ENCODE measurements at places on chromosomes 16 and 17.

DNA sequence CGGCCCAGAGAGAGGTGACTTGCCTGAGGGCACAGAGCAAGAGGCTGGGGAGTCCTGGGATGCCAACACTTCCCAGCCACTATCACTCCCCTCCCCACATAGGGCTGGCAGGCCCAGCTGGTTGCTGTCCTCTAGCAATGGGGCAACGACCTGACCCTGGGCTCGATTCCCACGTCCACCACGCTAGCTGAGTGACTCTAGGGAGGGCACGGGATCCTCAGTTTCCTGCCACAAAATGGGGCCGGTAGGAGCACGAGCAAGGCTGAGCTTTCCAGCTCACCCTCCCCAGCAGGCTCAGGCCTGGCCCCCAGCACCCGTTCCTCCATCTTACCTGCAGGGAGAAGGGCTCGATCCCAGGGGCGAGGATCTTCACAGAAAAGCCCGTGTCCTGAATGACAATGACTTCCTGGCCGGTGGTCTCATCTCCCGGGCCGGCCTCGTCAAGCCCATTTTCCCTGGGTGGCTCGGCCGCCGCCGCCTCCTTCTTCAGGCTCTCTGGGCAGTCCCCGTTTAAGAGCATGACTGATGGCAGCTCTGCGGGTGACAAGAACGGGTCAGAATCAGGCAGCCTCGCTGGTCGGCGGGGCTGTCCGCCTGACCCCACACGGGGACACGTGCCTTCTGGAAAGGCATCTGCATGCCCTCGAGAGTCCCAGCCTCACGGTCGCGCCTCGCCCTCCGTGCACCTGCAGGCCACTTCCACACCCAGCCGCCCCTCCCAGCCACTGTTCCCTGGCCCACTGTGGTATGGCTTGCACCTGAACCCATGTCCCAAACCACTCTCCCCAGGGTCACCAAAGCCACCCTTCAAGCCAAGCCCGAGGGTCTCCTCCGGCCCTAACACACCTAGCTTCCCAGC, 7.3 kb downstream of the CLUH start:
- DNase-seq: no peak

GRCh38 chr17:35892091-35893035, 12.2 kb upstream of the CCL5 start:
- peak; percentile 54 for DNase-seq

DNA sequence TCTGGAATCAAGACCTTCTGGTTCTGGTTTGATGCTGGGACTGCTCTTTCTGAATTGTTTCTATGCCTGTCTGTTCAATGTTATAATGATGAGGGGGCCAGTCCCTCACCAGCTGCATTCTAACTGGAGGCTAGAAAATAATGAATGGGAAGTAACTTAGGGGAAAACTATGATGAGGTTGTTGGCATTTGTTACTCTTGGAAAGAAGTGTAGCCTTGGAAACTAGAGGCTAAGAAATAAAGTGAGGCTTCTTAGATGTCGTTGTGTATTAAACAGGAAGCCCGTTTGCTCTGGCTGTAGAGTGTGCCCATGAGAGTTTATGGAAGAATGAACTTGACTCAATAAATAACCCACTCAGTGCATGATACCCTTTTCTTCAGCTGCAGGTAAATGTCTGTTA, 140.8 kb downstream of the PRKCA start:
- DNase-seq: no peak

GRCh38 chr17:27241346-27241946, 52.5 kb upstream of the WSB1 start:
- DNase-seq: no peak

GRCh38 chr17:80260791-80261158, at the start of gene RNF213:
Gene RNF213 (plus strand): TSS chr17:80260852. CDS start chr17:80263682, 2,830 bp downstream.
- peak; percentile 47 for DNase-seq

DNA sequence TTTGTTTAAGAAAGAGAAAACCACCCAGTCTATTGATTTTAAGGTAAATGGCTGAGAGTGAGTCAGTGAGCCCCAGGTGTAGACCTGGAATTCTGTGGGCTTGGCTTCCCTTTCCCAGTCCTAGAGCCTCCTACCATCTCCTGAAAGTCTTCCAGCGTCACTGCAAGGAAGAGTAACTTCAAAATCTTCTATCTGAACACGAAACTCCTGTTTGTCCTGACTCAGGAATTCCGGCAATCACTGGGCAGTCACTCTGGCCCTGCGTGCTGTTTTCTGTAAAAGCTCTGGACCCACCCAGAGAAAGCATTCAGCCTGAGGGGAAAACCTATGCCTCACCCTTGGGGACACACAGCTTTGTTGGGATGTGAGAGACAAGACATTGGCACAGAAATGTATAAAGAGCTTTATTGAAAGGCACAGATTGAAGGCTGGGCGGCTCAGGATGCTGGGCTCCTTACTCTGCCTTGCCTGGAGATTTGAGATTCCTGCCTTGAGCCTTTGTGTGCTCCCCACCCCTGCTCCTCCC, 15.9 kb downstream of the MINK1 start:
- DNase-seq: no peak

GRCh38 chr16:50195276-50195675, 42.2 kb downstream of the TENT4B start:
- no peak for DNase-seq

DNA sequence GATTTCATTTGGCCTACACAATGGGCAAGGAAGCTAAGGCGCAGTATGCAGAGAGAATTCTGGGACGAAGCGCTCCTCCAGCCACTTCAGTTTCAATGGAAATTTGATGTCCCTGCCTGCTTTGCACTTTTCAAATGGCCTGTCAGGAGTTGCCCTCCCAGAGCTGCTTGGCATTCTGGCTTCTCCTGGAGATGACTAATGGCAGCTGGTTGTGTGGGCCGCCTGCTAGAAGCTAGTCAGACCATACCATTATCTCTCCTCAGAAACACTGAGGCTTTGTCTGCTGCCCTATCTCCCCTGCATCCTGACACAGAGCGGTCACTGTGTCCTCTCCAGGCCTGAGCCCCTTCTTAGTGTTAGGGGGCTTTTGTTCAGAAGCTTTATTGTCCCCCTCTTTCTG, 180.1 kb downstream of the SPECC1 start:
- DNase-seq: no peak
